ENCODE measurements at places on chromosomes 11 and 22.

DNA sequence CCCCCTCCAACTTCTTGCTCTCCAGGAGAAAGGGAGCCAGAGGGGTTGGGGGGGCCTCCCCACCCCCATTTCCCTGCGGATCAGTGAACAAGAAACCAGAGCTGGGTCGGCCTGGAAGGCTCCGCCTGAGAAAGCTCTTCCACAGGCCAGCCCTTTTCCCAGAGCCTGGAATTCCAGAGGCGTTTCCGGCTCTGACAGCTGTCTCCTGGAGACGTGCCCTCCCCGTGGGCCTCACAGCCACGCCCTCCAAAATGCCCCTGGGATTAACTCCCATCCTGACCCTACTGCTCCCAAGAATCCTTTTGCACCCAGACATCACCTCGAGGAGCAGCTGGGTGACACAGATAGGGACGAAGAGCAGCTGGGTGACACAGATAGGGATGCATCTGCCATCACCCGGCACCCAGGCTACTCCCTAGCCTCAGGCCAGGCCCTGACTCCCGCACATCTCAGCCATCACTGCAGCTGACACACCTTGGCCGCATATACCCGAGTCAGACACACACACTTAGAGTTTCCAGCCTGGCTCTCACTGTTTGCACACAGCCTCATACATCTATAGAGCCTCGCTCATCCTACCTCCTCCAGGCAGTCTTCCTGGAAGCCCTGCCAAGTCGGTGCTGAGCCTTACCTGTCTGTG is 7.6 kb upstream of the CDC42EP1 start:
- no peak for DNase-seq

DNA sequence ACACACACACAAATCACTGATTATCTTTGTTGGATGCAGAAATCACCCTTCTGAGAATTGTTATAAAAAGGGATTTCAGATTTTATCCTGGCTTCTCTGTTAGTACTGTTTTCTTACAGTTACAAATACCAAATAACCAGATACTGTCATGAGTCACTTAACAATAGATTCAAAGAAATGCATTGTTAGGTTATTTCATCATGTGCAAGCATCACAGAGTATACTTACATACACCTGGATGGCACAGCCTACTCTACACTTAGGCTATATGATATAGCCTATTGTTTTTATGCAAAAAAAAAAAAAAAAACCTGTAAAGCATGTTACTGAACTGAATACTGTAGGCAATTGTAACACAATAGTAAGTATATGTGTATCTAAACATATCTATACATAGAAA is 319.2 kb upstream of the ARHGAP42 start:
- DNase-seq = no peak

DNA sequence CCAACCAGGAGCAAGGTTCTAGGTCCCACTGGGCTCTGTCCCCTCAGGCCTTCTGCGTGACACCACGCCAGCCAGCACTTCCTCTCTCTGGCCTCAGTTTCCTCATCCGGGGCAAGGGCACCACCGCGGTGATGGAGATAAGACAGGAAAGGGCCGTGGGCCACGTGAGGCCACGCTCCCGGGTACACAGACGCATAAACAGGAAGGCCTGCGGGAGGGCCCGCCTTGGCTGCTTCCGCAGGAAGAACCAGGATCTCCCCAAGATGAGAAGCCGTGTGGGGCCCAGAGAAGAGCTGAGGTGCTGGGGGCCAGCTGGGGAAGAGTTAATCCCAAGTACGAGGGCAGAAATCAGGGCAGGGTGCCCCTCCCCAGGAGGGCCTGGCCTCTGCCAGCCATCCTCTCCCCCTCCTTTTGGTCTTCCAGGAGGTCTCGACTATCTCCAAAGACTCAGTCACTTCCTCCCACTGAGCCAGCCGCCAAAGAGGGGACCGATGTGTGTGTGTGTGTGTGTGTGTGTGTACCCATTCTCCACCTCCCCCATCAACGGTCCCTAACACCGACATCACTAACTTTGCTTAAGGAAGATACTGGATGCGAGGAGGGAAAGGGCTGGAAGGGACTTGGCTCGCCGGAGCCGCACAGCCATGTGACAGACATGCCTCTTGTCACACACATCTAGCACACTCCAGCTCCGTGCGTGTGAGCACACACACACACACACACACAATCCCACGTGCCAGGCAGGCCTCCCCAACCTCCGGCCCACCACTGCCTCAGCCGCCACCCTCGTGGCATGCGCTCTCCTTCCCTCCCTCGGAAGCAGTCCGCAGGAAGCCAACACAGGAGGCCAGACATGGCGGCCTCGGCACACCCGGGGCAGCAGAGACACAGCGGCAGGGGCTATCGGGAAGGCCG is 1.4 kb downstream of the MFNG start:
- peak; percentile 77 for DNase-seq

DNA sequence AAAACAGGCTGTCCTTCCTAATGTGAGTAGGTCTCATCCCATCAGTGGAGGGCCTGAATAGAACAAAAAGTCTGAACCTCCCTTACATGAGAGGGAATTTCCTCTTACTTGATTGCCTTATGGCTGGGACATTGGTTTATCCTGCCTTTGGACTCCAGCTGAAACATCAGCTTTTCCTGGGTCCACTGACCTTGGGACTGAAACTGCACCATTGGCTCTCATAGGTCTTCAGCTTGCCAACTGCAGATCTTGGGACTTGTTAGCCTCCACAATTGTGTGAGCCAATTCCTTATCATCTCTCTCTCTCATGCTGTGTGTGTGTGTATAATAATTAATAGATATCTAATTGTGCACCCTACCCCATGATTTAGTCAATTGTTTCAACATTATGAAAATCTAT is 375.3 kb upstream of the DDI1 start:
- no peak for DNase-seq

- no peak for DNase-seq
Measured at GRCh38 chr11:105215528-105215927, 76.0 kb upstream of the CARD18 start.

GRCh38 chr11:68025047-68025446 is 5.4 kb upstream of the NDUFS8 start:
- DNase-seq = no peak

DNA sequence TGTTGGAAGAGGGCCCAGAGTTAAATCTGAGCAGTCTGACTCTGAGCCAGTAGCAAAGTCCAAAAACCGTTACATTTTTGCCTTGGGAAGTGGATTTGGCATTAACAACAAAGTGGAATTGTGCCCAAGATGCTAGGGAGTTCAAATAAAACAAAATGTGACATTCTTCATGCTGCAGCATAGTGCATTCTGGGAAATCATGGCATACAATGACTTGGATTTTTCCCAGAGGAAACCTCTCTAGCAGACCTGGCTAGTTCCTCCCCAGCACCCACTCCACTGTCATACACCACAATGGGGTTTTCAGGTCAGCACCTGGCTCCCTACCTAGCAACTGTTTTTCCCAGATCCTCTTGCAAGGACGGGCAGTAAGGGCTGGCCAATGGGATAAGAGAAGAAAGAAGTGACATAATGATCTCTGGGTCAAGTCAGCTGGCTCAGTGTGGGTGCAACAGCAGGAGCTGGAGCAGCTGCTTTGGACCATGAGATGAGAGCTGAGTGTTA is 24.8 kb upstream of the CYB5R3 start:
- peak; percentile 85 for DNase-seq

DNA sequence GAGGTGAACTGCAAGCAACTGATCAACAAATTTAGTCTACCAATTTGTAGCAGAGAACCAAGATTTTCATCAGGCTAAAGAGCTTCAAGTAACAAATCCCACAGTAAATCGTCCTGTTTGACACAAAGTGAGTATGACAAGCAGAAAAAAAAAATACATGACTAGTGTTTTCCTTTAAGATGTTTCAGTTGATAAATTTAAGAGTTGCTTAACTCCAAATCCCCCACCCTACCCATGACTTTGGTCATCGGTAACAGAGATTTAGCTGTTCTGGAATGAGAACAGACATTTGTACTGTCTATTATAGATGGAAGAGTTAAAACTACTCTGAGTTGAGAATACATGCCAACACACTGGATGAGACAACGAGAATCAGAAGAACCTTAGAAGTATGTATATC is 165.0 kb upstream of the MTMR2 start:
- DNase-seq = no peak

DNA sequence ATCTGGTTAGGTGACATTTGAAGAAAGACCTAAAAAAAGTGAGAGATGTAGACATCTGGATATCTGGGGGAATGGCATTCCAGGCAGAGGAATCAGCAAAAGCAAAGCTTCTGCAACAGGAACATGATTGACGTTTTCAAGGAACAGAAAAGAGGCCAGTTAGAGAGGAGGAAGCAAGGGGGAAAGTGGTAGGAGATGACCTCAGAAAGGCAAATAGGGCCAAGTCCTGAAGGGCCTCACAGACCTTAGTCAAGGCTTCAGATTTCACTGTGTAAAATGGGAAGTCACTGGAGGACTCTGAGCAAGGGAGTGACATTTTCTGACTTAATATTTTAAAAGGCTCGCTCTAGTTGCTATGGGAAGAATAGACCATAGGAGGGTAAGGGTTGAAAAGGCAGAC is 9.7 kb downstream of the DEUP1 start:
- DNase-seq = no peak

DNA sequence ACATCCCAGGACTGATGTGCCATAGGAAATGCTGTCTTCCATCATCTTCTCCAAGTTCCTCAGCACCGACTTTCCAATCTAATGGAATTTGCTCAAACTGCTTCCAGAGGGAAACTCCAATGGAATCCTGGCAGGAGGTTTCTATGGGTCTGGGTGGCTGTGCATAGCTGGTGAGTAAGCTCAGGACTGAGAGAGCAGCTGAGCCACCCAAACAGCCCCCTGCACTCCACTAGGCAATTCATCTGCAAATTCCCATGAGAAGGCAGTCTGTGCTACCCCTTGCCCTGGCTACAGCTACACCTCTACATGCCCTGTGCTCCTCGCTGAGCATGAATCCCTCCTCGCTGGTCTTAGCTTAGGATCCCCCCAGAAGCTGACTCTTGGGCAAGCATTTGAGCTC is 127.9 kb upstream of the CSNK2A3 start:
- no peak for DNase-seq

DNA sequence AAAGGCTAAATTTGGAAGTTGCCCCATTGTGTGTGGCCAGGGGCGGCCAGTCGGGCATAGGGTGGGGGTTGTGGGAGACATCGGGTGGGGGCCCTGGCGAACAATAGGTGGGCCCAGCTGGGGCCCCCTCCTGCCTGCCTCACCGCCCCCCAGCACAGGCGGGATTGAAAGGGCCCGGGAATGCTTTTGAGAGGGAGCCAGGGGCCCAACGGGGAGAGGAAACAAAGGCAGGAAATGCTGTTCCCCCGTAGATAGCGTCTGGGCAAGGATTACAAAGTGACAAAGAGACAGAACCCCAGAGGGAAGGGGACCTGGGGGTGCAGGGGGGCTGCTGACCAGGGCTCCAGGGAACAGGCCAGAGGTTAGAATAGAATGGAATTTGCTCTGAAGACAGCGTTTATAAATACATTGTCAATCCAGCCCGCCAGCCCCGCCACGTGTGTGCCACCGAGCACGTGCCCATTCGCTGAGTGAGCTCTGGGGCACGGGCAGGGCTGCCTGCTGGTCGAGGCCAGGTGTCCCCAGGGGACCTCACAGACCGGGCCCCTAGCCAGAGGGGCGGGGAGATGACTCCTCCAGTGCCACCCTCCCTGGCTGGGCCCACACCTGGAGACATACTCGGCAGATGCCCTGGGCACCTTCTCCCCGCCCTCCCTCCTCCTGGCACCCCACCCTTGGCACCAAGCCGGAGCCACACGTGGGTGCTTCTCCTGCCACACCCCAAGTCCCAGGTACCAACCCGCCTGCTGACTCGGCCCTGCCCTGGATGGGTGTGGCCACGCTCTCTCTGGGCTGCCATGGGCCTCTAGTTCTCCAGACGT is 9.7 kb downstream of the PDGFB start:
- DNase-seq = no peak

DNA sequence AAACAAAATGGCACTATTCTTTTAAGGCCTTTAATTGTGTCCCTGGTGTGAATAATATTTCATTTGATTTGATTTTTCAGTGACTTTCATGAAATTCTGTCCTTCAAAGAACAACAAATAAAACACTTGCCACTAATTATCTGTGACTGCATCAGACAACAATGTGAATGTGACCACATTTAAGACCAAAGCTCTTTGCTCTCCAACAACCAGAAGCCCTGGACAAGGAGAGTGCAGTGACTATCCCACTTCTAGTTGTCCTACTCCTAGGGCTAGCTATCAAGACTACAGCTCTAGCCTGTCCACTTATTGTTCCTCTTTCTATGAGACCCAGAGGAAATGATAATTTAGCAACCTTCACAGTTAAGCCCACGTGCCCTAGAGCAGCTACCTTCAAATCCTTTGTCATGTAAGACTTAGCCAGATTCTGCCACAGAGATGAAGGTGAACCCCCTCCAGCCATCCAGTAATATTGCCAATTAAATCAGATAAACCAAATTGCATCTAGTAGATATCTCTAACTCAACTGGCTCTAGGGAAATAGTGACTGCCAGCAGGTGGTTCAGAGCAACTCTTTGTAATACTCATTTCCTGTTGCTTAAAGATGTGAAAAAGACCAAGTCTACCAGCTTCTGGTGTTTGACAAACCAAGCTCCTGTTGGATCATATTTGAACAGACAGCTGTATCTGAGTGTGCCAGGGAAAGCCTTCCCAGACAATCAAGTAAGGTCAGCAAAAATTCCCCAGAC is 142.6 kb upstream of the BLID start:
- DNase-seq = peak; percentile 43

DNA sequence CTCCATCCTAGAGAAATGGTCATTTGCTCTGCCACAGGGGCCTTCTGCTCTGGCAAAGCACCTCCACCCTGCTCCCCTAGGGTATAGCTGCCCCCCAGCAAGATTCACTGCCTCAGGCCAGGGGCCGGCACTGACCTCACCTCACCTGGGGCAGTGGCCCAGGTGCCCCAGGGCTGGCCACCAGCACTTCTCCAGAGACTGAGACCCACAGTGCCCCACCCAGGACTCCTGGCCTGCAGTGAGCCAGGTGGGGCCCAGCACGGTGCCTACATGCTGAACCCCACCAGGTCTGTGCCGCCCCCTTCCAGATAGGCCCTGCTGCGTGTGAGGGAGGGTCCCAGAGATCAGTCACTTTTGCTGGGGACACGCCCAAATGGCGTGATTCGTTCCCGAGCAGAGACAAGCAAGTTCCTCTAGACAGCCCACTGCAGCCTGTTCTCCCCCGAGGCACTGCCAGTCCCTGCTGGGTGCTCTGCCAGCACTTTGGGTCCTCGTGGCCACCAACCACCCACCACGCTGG is 10.8 kb downstream of the GNB1L start:
- no peak for DNase-seq

GRCh38 chr22:48899523-48900326 is 927.9 kb downstream of the BRD1 start:
- no peak for DNase-seq

DNA sequence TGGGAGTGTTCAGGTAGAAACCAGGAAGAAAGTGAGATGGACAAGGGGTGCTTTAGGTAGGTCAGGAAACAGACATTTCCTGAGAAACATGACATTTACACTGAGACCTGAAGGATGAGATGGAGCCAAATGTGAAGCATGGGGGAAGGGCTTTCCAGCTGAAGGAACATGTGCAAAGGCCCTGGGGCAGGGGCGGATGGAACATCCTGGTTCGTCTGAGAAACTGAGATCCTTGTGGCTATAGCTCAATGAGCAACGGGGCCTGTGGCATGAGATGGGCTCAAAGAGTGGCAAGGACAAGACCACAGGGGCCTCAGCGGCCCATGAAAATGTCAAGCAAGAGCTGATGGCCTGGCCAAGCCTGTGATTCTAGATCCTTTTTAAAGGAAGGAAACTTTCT is 127.4 kb downstream of the DSCAML1 start:
- no peak for DNase-seq
